ENCODE measurements at places on chromosomes 5 and 9. TPM values are rescaled to one million over a fixed set of nuclear protein-coding genes. Genes with fewer than 3 reads are reported as not detected.

SLC26A2 gene
- total RNA-seq: 8.4 TPM

SLCO6A1 gene
- not detected for total RNA-seq

PCDHGB1 gene
- 1.5 TPM for total RNA-seq

TLE1 gene
- 32.0 TPM for total RNA-seq

IFNB1 gene
- not detected for total RNA-seq

HTR4 gene
- not detected for total RNA-seq
